Stimulated activated CD8-positive, alpha-beta memory T cell treated with anti-CD3 and anti-CD28 coated beads, Interleukin-12 subunit alpha, Interleukin-12 subunit beta, amount 100 ng/mL, for 1 hour (primary cell): ENCODE measurements at places on chromosomes 2 and 18.

DNA sequence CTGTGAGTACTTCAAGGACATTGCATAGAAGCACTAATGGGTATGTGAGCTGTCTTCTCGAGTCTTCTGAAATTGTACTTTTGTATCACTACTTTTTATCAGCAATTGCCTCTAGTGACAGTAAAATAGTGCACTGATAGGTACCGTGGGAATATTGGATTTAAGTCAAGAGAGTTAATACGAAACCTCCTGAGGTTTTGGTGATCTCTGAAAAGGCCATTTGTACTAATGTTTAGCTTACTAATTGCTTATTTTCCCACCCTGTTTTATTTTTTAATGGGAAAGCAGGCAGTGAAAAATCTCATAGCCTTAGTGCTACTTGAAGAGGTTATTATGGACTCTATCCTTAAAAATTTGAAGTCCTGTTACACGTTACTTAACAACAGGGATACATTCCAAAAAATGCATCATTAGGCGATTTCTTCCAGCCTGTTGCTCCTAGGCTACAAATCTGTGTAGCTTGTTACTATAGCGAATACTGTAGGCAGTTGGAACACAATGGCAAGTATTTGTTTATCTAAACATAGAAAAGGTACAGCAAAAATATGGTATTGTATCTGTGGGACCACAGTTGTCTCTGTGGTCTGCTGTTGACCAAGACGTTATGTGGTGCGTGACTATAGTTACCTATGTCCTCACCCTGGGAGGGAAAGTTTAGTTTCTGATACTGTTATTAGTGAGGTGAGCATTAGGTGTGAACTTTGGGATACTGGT lies 65.9 kb downstream of the CAB39 start:
- no peak for DNase-seq

DNA sequence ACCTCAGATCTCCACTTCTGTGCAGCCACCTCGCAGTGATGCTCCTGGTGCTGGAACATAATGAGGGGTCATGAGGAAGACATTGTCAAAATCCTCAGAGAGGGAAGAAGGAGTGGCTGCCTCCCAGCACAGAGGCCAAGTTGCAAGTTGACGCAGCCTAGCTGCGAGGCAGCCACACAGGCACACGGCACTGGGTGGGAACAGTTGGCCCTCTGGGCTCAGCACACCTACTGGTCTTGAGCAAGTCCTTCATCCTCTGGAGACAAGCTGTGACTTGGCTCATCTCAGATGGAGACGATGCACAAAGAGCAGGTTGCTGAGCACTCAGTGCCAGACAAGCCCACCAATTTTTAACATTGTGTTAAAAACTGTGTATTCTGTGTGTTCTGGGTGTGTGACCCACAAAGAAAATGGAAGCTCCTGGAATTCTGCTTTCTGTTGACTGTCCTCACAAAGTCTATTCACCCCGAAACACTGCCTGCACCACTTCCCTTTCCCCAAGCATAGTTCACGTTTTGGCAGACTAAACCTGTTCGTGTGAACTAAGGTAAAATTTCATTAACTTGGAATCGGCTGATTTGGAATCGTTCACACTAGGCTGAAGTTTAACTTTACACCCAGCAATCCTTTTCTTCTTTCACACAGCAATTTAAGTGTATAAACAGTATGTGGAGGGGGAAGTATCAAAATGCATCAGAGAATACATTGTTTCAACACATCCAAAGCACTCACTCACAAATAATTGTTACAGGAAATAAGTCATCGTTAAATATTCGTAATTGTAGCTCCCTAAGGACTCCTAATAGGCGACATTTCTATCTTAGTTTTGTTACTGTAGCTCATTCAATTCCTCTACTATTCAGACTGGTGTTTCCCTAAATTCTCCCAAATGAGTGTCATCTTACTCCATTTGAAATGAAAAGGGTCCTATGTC lies 266.6 kb upstream of the ID2 start:
- no peak for DNase-seq

GRCh38 chr2:69554981-69555380 lies 88.6 kb downstream of the AAK1 start:
- DNase-seq = no peak

GRCh38 chr18:55509631-55510324 lies 78.2 kb downstream of the TCF4 start:
- DNase-seq = no peak

DNA sequence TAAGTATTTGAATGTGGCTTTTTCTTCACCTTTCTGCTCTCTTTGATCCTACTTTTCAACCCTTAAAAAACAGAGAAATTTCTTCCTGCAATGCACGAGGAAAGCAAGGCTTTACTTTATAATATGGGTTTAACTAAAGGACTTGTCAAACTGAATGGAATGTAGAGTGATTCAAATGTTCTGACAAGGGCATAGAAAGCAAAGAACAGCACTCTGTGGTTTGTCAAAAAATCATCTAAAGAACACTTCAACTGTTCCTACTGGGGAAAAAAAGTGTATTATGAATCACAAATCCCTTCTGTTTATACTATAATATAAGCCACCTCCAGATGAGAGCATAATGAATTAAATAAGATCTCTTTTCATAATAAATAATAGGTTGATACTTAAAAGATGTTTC lies 45.0 kb upstream of the RIT2 start:
- no peak for DNase-seq

- DNase-seq = no peak
Observed at GRCh38 chr2:8676191-8676920, 5.5 kb upstream of the ID2 start.

GRCh38 chr2:43100883-43101662 lies 125.3 kb downstream of the ZFP36L2 start:
- DNase-seq = no peak

GRCh38 chr2:12587729-12588522 lies 128.8 kb upstream of the TRIB2 start:
- DNase-seq = no peak

DNA sequence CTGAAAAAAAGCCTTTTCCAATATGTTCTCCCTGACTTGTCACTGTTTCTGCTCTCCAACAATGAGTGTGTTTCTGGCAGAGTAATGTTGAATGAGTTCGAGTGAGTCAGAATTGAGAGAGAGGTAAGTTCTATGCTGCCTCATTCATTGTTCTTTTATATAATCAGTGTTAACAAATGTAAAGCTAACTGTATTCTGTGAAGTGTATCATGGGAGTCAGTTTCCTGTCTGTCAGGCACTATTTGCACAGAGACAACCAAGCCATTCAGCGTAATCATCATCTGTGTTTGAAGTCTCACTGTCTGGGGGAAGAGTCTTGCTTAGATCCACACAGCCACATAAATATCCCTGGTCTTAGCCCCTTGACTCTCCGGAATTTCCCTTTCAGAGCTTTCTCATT lies 22.0 kb upstream of the UPP2 start:
- DNase-seq = no peak

GRCh38 chr2:19456705-19457309 lies 98.4 kb upstream of the OSR1 start:
- no peak for DNase-seq
